ENCODE measurements at places on chromosomes 3 and 15.

GRCh38 chr3:25581335-25581734 lies 83.4 kb downstream of the TOP2B start:
- H3K27ac ChIP-seq: no peak overlapping the region
- no peaks in the 10 kb centered on the region for H3K27me3 ChIP-seq
- no peaks in the 10 kb centered on the region for H3K36me3 ChIP-seq

DNA sequence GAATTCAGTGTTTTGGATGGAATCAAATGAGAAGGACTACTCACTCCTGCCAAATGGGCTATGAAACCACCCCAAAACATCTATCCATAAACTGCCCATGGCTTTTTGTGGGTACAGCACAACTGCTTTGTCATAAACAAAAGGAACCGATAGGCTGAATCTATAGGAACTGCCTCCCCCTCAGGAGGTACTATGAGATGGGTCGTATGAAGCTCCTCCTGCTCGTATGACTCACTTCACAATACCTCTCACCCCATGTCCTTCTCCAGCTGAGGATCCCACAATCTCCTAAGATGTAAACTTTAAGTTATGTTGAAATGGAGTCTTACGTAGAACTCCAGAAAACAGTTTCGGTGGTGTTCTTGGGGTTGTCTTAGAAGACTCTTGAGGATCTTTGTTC lies 129.9 kb upstream of the SAMMSON start:
- H3K27ac ChIP-seq: no peak overlapping the region
- H3K4me1 ChIP-seq: peaks cover 23% of the 10 kb centered on the region
- DNase-seq: no peak
- no peaks in the 10 kb centered on the region for H3K36me3 ChIP-seq

GRCh38 chr3:129413687-129414506 lies 14.5 kb downstream of the EFCAB12 start:
- no peak overlapping the region for H3K4me3 ChIP-seq
- H3K36me3 ChIP-seq: no peaks in the 10 kb centered on the region
- no peaks in the 10 kb centered on the region for H3K4me1 ChIP-seq

GRCh38 chr3:193145248-193145647 lies 95.8 kb upstream of the PLAAT1 start:
- H3K27me3 ChIP-seq: no peaks in the 10 kb centered on the region
- H3K36me3 ChIP-seq: no peaks in the 10 kb centered on the region
- DNase-seq: no peak
- H3K4me3 ChIP-seq: no peak overlapping the region
- no peak overlapping the region for H3K27ac ChIP-seq

DNA sequence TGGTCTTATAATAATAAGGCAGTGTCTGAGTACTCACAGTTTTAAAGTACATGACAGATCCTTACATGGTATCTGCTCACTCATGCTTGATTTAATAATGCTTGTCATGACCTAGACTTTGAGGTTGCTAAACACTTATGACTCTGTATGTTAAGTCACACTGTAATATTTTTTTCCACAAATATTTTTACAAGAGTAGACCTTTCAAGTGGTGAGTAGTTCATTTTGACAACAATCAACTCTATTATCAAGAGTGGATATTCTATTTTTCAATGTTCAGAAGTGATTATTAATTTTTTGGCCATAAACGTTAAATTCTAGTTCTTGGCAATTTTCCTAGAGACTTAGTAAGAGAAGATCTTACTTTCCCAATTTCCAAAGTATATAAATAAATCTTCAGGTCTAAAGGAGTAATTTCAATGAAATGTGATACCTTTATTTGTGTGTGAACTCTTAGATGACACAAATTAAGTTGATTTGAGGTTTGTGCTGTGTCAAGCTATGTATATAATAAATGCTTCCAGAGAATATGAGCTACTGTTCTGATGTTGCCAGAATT lies 104.5 kb downstream of the NLGN1 start:
- H3K27me3 ChIP-seq: no peaks in the 10 kb centered on the region
- no peak overlapping the region for H3K27ac ChIP-seq
- DNase-seq: no peak
- H3K4me1 ChIP-seq: no peaks in the 10 kb centered on the region
- no peaks in the 10 kb centered on the region for H3K36me3 ChIP-seq

- DNase-seq: no peak
- H3K27me3 ChIP-seq: no peaks in the 10 kb centered on the region
- H3K27ac ChIP-seq: no peak overlapping the region
- no peaks in the 10 kb centered on the region for H3K4me1 ChIP-seq
Measured at GRCh38 chr15:31932576-31932975, 97.7 kb upstream of the CHRNA7 start.

GRCh38 chr3:49255718-49256511 lies 21.1 kb downstream of the C3orf62 start:
- DNase-seq: no peak
- no peaks in the 10 kb centered on the region for H3K36me3 ChIP-seq
- no peaks in the 10 kb centered on the region for H3K4me1 ChIP-seq
- no peak overlapping the region for H3K27ac ChIP-seq
- no peak overlapping the region for H3K4me3 ChIP-seq
- H3K27me3 ChIP-seq: no peaks in the 10 kb centered on the region

DNA sequence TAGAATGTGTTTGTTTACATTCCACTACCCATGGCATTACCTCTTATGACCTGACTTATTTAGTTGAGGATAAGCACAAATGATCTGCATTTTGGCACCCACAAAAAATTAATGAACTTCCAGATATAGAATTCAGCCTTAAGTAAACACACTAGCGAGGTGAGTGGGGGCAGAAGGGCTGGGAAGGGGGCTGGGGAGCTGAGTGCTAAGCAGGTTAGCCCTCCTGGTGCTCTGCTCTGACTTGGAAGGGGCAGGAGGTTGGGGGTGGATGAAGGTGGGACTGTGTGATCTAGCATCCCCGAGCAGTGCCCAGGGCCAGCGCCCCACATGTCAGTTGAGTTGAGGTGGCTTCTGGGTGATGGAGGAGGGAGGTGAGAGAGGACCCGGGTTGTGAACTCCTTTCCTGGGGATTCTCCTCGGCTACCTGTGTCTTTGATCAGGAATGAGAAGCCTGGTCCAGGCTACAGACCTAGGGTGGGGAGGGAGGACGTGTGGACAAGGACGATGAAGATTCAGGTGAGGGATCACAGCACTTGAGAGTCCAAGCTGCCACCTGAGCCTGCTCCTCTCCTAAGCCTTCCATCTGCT lies 178.6 kb upstream of the SMAD3 start:
- H3K4me3 ChIP-seq: no peak overlapping the region
- no peaks in the 10 kb centered on the region for H3K27me3 ChIP-seq
- H3K36me3 ChIP-seq: no peaks in the 10 kb centered on the region
- peaks cover 10% of the 10 kb centered on the region for H3K4me1 ChIP-seq
- DNase-seq: no peak
- H3K27ac ChIP-seq: no peak overlapping the region

DNA sequence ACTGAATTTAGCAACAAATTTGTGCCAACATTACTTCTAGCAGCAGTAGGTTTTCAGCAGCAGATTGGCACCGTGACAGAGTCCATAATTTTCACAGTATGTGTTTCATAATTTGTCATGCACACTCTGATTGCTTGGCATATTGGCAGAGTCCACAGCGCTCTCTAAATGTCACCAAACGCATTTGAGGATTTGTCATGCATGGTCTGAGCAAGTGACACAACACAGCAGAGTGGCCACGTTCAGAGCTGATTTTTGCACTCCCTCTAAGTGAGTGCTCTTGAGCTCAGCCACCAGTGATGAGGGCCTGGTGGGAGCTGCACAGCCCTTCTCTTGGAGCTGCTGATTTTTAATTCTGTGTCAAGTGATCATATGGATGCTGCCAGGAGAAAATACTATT lies 1270.8 kb downstream of the ROBO1 start:
- no peaks in the 10 kb centered on the region for H3K27me3 ChIP-seq
- H3K27ac ChIP-seq: no peak overlapping the region
- H3K36me3 ChIP-seq: no peaks in the 10 kb centered on the region
- H3K4me3 ChIP-seq: no peak overlapping the region

DNA sequence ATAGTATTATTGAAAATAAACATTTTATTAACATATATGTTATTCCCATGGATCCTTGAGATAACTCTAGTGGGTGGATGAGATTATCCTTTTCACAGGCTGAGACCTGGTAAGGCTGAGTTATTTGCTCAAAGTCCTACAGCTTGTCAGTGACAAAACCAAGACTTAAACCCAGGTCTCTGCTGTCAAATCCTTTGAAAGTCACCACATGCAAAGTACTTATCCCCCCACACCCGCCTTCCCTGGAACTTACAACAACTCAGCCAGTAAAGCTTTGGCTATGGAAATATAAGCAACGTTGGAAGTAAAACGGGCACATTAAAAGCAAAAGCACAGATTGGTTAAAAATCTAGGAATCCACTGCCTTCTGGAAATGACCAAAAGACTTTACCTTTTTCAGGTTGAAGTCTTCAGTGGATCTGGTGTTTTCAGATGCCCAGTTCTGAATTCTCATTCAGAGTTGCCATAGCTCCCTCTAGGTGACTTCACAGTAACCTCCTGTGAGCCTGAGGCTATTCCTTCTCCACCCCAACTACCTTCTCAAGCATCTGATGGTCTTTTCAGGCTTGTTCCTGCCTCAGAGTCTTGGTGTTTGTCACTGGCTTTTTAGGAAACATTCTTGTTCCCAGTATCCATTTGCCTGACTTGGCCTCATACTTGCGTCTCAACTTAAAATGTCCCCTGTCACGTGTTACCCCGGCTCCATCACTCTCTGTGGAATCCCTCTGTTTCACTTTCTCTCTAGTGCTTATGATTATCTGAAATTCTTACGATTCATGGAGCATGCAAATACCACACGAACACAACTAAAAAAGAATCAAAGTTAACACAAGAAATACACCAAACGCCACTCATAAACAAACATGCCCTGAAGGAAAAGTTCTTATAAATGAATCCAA lies 131.2 kb downstream of the MAGI1 start:
- H3K27me3 ChIP-seq: no peaks in the 10 kb centered on the region
- no peak overlapping the region for H3K27ac ChIP-seq
- no peak for DNase-seq

DNA sequence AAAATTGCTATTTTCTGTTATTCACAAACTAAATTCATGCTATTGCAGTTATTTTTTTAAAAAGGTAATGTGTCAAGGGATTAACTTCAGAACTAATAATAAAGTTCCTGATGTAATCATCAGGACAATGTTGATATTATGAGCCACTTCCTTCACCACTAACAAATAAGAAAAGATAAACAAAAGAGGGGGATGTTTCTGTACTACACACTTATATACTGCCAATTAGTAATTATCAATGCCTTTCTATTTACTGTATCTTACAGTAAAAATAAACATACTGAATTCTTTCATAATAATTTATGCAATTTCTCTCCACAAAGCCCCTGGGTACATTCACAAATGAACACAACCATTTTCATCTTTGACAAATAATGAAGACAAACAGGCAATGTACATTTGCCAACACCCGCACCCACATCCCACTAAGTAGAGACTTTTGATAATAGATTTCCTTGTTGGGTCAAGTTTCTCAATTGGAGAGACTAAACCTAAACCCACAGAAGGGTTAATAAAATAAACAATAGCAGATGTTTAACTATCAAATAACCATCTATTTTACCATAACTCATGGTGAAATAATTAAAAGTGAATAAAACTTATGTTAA lies 3.7 kb downstream of the CBLB start:
- H3K27ac ChIP-seq: no peak overlapping the region
- no peaks in the 10 kb centered on the region for H3K36me3 ChIP-seq
- peaks cover 23% of the 10 kb centered on the region for H3K4me1 ChIP-seq
- DNase-seq: no peak
- H3K27me3 ChIP-seq: no peaks in the 10 kb centered on the region

GRCh38 chr3:172152874-172153273 lies 113.5 kb downstream of the FNDC3B start:
- no peaks in the 10 kb centered on the region for H3K36me3 ChIP-seq
- H3K4me3 ChIP-seq: no peak overlapping the region
- peak overlapping the region; percentile 88 for H3K27ac ChIP-seq
- DNase-seq: no peak

DNA sequence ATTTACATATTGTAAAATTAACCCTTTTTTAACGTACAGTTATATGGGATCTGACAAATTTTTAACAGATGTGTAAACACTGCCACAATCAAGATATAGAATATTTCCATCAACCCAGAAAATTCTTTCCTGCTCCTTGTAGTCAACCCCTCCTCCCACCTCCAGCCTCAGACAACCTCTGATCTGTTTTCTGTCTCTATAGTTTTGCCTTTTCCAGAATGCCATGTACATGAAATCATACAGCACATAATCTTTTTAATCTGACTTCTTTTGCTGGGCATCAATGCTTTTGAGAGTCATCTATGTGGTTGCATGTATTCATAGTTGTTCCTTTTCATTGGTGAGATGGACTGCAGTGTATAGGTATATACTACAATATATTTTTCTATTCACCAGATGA lies 153.0 kb downstream of the SMAD6 start:
- H3K4me3 ChIP-seq: no peak overlapping the region
- no peaks in the 10 kb centered on the region for H3K27me3 ChIP-seq
- no peak for DNase-seq
- no peaks in the 10 kb centered on the region for H3K36me3 ChIP-seq

- no peak for DNase-seq
- no peak overlapping the region for H3K27ac ChIP-seq
- H3K4me1 ChIP-seq: no peaks in the 10 kb centered on the region
- no peaks in the 10 kb centered on the region for H3K27me3 ChIP-seq
Measured at GRCh38 chr3:159947220-159947619, 41.4 kb upstream of the IL12A start.

- DNase-seq: no peak
- no peaks in the 10 kb centered on the region for H3K27me3 ChIP-seq
- no peaks in the 10 kb centered on the region for H3K36me3 ChIP-seq
- no peak overlapping the region for H3K27ac ChIP-seq
- no peaks in the 10 kb centered on the region for H3K4me1 ChIP-seq
Measured at GRCh38 chr3:150344079-150344759, 63.9 kb upstream of the TSC22D2 start.

DNA sequence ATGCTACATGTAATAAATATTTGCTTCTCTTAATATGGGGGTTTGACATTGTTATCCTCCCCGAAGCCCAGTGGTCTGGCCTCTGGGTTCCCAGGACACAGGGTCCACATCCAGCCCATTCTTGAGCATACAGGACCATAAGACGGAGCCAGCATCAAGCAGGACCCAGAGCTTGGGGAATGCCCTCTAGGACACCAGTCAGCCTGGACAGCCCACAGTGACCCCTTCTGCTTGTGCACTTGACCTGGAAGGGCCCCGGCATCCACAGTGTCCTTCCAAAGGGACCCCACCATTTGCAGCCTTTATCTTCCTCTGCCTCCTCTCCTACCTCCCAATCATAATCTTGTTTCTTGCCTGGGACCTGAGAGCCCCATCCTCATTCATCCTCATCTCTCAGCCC lies 46.2 kb upstream of the IREB2 start:
- H3K4me3 ChIP-seq: no peak overlapping the region
- H3K27me3 ChIP-seq: no peaks in the 10 kb centered on the region
- H3K4me1 ChIP-seq: no peaks in the 10 kb centered on the region
- no peak overlapping the region for H3K27ac ChIP-seq
- no peaks in the 10 kb centered on the region for H3K36me3 ChIP-seq

- H3K4me1 ChIP-seq: peaks cover 6% of the 10 kb centered on the region
- H3K27ac ChIP-seq: no peak overlapping the region
- peak; percentile 64 for DNase-seq
- no peaks in the 10 kb centered on the region for H3K27me3 ChIP-seq
Measured at GRCh38 chr15:52351206-52351908, 55.8 kb upstream of the MYO5C start.

- no peaks in the 10 kb centered on the region for H3K36me3 ChIP-seq
- H3K4me3 ChIP-seq: no peak overlapping the region
- DNase-seq: peak; percentile 70
- H3K27me3 ChIP-seq: no peaks in the 10 kb centered on the region
Measured at GRCh38 chr15:51649659-51650521, 27.3 kb upstream of the DMXL2 start.
